ENCODE measurements at places on chromosomes 1 and 21.
A peak's percentile ranks its signal among the peaks of the same experiment; 100 is the strongest.

DNA sequence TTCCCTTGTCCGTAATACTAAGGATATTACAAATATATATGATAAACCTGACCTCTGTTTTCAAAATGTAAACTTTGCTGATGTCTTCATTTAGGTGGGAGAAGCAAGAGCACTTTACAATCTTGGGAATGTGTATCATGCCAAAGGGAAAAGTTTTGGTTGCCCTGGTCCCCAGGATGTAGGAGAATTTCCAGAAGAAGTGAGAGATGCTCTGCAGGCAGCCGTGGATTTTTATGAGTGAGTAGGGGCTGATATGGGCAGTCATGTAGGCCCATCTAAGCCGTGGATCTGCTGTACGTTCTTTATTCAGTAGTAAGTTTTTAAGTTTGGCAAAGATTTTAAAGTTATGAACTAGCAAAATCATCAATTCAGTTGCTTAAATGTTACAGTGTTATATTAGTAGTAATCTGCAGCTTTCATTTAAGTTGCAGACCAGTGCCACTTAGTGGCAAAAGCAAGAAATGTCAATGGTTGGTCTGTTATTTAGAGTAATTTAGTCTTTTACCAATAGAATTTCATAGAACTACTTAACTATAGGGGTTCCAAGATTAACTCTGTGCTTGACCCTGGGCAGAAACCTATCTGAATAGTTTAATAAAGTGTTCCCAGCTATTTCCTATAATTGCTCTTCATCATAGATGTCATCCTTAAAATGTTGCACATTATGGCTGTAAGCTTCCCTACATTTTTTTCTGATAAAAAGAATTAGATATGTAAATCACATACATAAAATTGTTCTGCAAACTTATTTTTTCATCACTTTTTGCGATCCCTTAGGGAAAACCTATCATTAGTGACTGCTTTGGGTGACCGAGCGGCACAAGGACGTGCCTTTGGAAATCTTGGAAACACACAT is 21.3 kb downstream of the GPSM2 start:
- no peak for DNase-seq

GRCh38 chr1:192914092-192914491 is 105.3 kb downstream of the RGS2 start:
- DNase-seq = no peak

- no peak for DNase-seq
Measured at GRCh38 chr1:62712336-62713243, 24.4 kb upstream of the DOCK7 start.

DNA sequence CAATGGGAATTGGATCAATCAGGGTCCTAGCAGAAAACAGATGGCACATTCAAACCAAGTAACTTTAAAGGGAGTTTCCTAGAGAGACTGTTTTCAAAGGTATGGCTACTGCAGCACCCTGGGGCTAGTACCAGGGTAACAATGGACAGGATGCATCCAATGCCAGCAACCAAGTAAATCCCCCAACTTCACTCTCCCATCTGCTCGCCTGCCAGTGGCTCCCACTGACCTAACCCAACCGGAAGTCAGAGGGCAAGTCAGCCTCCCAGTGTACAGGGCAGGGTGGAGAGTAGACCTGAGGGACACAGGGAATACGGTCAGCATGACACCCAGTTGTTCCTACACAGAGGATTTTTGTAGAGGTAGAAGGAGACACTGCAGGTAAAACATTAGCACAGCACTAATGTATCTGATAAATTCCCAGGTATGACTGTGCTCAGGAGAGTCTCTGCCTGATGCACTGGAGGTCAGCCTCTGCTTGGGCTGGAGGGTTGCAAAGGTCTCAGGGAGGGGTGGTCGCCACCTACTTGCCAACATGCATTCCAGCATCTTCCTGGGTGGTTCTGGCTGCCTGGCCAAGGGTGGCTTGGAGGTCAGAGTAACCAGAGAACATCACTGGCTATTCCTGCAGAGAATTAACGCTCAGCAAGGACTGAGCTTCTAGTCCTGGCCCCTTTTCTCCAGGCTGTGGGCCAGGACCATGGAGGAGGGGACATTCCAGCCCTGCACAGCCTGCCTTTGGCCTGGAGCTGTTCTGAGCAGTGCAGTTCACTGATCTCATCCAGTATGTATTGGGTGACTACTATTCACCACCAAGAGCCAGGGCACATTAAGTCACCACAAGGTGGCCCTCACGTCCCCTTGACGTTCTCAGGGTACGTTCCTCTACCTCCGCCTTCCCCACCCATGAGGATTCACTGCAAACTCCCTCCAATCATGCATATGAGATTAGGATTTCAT is 5.1 kb upstream of the GJA4 start:
- DNase-seq = no peak

DNA sequence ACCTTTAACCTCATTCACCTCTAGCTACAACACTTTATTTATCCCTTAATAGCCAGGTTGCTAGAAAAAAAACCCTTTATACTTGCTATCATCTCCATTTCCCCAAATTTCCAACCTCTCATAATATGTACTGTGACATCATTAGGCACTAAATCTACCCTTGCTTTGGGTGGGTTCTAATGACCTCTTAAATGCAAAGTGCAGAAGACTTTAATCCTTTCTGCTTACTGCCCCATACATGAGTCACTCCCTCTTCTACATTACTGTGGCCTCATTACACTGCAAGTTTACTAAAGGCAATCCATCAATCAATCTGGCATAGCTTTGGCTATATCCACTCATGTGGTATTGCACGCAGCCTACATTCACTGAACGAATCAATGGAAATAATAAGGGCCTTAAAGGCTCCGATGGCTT is 353.3 kb downstream of the SMYD3 start:
- no peak for DNase-seq

GRCh38 chr21:46568562-46568961 is 36.3 kb downstream of the S100B start:
- DNase-seq = no peak

GRCh38 chr1:10813799-10814198 is 17.4 kb upstream of the CASZ1 start:
- DNase-seq = no peak

- no peak for DNase-seq
Measured at GRCh38 chr1:200213392-200213791, 185.9 kb downstream of the NR5A2 start.

GRCh38 chr1:191240925-191241324 is 763.3 kb upstream of the BRINP3 start:
- DNase-seq = no peak

DNA sequence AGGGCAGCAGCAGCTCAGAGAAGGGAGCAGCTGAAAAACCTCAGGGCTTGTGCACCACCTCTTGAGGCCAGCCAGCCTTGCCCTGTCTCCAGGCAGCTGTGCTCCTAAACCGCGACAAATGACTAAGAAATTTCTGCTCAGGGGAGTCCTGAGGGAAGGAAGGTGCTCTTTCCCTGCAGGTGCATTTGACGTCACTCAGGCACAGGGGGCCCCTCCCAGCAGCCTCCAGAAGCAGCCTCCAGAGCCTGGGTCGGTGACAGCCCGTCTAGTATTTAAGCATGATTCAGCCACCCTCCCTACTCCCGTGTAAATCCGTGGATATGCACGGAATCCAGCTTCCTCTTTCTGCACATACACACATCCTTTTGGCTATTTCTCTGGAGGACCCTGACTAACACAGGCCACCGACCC is 560.5 kb downstream of the KIF26B start:
- DNase-seq = no peak

GRCh38 chr1:107750364-107750959 is 214.5 kb downstream of the VAV3 start:
- peak; percentile 4 for DNase-seq

- peak; percentile 48 for DNase-seq
Measured at GRCh38 chr1:161182214-161182613, 4.9 kb upstream of the B4GALT3 start.

- DNase-seq = no peak
Measured at GRCh38 chr1:17561247-17561548, 21.7 kb downstream of the ARHGEF10L start.

DNA sequence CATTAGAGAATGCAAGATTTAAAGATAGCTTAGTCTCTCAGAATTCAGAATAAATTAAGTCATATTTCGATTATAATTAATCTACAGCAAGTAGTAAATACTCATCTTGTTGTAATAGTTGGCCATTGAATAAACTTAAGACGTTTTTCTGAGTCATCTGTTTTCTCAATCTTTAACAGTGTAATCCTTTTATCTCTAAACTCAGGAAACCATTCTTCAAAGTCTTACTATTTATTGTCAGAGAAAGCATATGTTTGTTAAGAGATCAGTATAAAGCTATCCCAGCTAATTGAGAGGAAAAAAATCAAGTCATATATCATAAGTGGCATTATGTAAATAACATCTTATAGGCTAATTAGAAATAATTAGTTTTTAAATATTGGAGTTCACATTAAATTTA is 201.2 kb upstream of the ADAMTS5 start:
- no peak for DNase-seq

DNA sequence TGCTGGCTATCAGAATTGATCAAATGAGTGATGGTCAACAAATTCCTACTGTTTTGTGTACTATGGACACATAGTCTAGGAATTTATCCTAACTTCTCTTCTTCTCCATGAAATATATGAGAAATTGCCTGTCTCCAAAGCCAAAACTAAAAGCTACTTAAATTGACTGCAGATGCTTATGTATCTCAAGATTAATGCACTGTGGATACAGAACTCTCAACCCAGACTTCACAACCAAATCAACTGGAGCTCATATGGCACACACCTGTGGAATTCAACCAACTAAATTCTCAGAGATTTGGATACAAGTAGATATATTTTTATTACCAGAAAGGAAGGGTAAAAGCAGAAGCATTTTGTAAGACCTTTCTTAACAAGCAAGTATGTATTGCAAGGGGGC is 566.1 kb downstream of the LTN1 start:
- DNase-seq = no peak

DNA sequence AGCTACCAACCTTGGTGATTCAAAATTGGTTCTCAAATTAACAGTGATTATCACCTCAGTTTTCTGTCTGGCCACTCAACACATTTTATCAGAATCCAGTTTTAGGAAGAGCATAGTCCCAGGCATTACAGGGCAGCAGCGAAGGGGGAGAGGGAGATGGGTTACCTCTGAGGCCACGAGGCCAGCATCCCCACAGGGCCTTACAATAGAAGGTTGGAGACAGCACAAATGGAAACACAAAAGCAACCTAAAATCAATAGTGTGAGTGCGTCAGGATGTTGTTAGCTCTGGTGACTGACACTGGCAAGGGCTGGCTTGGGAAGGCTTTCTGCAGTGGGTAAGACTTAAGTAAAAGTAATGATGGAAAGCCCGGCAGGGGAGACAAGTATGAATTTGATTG is 79.5 kb downstream of the JAK1 start:
- DNase-seq = no peak

- DNase-seq = no peak
Measured at GRCh38 chr1:85133565-85134159, 67.2 kb downstream of the SYDE2 start.

- DNase-seq = no peak
Measured at GRCh38 chr1:37483785-37484184, 9.4 kb downstream of the ZC3H12A start.
